ENCODE measurements at places on chromosomes 3 and 15.

DNA sequence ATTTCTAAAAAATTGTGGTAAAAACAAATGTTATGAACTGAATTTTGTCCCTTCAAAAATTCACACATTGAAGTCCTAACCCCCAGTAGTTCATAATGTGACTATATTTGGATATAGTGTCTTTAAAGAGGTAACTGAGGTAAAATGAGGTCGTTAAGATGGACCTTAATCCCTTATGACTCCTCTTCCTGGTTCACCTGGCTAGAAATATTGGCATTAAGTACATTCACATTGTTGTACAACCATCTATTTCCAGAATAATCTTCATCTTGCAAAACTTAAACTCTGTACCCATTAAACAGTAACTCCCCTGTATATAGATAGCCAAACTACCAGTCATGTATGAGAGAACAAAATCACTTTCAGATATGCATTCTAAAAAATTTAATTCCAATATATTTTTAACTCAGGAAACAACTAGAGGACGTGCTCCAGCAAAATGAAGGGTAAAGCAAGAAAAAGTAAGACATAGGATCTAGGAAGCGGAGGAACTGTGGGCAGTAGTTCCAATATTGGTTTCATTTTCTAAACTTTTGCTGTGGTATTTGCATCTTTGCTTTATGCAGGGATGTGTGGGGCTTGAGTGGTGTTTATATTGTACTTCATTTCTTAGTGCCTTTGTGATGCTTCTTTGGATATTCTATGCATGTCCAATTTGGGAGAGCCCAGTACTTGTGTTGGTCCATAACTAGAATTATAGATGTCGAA is 36.7 kb upstream of the IL20RB start:
- DNase-seq = no peak

DNA sequence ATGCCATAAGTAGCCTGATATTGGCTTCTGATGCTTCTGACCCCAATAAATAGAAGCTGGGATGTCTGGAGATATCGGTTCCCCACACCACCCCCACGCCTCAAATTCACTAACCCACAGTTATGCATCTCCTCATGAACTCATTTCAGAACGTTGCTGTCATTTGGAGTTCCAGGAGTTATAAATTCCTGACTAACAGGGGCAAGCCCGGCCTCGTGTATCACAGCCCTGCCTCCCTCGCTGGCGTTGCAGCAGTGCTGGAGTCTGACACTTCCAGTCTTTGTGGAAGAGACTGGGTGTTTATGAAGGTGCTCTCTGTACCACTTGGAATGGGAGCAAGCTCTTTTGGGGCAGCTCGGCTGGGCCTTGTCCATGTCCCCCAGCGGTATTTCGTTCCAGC is 101.0 kb downstream of the ANP32A start:
- no peak for DNase-seq

DNA sequence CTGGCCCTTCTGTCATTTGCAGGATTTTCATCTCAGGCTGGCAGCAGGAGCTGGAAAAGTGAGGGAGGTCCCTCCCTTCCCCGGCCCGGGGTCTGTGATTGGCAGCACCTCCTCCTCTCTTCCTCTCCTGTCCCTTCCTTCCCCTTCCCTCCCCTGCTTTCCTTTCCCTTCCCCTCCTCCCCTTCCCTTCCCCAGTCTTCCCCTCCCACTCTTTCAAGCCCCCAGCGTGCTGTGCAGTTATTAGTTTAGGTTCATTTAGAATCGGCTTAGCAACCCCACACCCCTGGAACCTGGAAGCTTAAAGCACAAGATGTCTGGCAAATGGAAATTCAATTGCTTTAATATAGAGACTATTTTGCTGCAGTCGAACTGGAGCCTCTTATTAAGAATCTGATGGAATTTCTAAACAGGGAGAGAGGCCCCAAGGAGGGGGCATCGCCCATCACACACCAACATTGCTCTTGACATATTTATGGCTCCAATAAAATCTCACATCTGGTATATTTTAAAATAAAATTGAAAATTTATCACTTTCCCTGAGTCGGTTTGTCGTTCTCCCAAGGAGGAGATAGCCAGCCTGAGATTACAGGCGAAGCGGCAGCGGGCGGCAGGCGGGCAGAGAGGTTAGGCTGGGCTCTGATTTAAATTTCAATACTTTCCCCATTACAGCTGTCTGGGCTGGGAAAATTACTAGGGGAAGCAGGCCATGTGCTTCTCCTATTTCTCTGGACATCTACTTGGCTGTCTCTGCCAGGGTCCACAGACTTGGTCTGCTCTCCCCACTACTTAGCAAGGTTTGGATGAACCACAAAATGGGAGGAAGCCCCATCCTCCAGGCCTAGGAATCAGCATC is 98.9 kb downstream of the LINGO1 start:
- no peak for DNase-seq

DNA sequence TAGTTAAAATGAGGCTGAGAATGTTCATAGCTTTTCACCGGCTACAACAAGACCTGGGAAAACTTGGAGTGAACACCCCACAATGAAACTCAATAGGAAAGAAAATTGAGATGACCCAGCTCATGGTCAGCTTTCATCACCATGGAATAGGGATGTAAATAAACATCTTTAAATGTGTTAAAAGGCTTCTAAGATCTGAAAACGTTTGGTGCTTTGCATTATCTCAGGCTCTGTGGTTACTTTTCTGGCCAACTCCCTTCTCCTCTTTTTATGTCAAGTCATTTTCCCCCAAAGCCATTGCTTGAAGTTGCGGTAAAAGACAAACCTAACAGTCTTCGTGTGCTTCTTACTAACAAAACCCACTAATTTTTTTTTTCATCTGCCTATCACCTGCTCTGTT is 195.8 kb downstream of the MECOM start:
- no peak for DNase-seq

DNA sequence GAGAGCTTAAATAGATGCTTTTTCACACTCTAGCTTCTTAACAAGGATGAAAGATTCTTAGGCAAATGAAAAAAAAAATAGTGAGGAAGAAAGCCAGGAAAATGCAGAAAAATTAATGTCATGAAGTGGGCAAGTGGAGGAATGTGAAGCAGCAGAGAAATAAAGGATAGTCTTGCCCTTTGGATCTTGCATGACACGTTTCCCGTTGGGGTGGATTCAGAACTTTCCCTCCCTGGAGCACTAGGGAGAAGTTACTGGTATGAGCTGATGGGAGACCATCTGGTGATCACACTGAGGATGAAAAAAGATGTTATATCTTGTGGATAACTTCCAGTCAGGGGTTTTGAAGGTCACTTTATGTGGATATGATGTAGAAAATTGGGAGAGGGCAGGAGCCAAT is 361.8 kb upstream of the ROPN1 start:
- DNase-seq = no peak

DNA sequence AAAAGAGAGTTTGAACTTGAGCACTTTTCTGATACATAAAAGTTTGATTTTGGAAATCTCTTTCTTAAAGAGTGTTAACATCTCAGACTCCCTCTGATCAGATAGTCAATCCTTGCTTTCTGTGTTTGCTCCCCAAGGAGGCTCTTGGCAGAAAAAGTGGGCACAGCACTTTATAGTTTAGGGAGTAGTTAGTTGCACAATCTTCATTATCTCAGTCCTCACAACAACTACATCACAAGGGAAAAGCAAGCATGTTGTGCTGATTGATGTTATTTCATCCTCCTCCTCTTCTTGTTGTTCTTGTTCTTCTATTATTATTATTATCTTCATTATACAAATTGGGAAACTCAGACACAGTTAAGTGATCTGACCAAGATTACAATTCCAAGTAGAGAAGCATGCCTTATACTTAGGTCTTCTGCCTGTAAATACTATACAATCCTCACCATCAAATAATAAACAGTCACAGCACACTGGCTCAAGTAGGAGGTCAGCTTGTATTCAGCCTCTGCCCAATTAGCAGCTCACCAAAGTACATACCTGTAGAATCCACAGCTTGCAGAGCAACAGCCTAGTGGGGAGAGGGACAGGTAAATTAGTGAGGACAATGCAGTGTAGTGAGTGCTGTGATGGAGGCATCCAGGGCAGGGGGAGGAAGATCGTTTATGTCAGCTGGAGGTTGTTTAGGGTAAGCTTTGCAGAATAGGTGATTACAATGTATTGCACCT is 304.1 kb upstream of the MME start:
- no peak for DNase-seq

DNA sequence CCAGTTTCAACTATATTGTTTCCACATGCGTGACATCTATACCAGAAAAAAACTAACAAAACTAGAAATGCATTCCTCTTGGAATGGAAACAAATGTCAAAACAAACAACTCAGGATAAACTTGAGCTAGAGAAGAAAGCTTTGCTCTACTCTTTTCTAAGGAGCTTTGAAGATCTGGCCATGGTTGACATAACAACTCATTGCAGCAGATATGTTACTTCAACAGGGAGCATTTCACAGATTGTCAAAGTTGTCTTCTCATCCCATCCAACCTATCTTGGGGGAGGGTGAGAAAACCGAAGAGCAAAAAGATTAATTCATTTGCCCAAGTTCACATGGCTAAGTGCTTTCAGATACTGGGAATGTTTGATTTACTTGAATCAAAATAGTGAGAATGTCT is 484.4 kb downstream of the CNTN4 start:
- no peak for DNase-seq

- no peak for DNase-seq
Observed at GRCh38 chr3:23129817-23130216, 73.3 kb upstream of the UBE2E2 start.

DNA sequence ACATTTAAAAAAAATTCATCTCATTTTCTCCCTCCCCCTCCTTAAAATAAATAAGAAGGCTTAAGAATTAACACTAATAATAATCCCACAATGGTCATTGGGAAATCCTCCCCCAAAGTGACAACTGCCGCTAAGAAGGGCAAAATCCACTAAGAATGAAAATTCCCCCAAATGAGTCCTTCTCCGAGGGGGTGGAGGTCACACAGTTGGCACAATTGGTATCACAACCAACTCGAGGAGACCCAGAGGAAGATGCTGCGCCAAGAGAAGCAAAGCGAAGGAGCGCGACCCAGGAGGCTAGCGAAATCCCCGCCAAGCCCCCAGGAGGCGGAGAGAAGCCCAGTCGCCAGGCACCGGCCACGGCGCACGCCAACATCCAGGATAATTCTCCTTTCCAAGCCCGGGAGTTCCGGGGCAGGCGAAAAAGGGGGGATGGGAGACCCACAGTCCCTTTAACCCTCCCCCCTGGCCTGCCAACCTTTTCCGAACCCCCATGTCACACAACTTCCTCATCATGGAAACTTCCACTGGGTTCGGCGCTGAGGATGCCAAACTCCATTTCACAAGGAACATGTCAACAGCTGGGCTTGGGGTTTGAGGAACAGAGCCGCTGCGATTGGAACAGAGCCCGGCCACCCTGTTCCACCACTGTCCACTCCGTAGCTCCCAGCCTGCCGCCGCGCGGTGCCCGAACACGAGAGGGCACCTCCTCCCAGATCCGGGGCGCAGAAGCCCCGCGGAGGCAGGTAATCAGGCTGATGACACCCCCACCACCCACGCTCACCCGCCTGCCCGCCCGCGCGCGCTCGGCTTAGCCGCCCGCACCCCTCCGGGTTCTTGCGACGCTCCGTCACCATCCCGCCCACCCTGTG is 668 bp downstream of the THRB start:
- peak; percentile 51 for DNase-seq

- DNase-seq = peak; percentile 6
Observed at GRCh38 chr3:158671821-158672214, 630 bp downstream of the LXN start.

- no peak for DNase-seq
Observed at GRCh38 chr15:94607176-94607654, 375.9 kb downstream of the MCTP2 start.

All from germinal center (tissue), 1 donor.